ENCODE measurements at places on chromosomes 11 and 22. TPM values are rescaled to one million over a fixed set of nuclear protein-coding genes. Genes with fewer than 3 reads are reported as not detected.

DNA sequence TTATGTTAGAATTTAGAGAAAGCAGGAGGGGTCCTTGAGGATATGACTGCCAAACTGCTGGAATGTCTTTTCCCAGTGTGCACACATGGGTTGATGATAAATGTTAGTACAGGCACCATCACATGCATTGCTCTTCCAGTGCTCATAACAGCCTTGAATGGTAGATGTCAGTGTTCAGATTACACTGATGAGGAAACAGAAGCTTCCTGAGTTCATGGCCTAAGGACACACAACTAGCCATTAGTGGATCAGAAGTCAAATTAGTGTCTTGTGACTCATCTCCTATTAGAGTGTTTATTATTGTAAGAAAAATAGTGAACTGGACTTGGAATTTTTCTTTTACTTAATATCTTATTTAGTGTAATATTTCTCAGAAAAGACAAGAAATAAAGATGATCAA lies 241.5 kb downstream of the DDX10 start:
- no peak overlapping the region for H3K4me3 ChIP-seq
- H3K27ac ChIP-seq, result no peak overlapping the region
- H3K36me3 ChIP-seq, result no peaks in the 10 kb centered on the region
- no peaks in the 10 kb centered on the region for H3K4me1 ChIP-seq
- no peaks in the 10 kb centered on the region for H3K27me3 ChIP-seq
- no peak for ATAC-seq

- no peak overlapping the region for H3K27ac ChIP-seq
- no peak overlapping the region for H3K4me3 ChIP-seq
- no peaks in the 10 kb centered on the region for H3K27me3 ChIP-seq
- H3K4me1 ChIP-seq, result no peaks in the 10 kb centered on the region
- H3K36me3 ChIP-seq, result peaks cover 47% of the 10 kb centered on the region
Observed at GRCh38 chr22:29787371-29787980, 20.3 kb downstream of the UQCR10 start.

DNA sequence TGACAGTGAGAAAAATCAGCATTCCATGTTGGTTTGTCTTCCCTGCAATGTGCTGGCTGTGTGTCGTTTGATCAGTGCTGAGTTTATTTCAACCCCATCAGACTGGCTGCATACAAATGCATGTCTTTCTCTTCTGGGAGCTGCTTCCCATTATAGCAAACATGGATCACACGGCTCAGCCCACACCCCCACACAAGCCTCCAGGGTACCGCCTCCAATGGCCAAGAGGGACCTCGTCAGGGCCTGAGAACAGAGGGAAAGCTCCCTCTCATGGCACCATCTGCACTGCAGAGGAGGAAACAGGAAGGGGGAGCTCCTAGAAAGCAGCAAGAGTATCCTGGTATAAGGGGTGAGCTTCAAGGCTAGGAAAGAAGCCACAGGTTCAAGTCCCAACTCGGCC lies 214.2 kb downstream of the LARGE1 start:
- H3K27ac ChIP-seq, result no peak overlapping the region
- no peaks in the 10 kb centered on the region for H3K27me3 ChIP-seq
- H3K4me3 ChIP-seq, result no peak overlapping the region
- H3K36me3 ChIP-seq, result no peaks in the 10 kb centered on the region

- no peak overlapping the region for H3K27ac ChIP-seq
- peaks cover 2% of the 10 kb centered on the region for H3K27me3 ChIP-seq
- ATAC-seq, result no peak
- no peak overlapping the region for H3K4me3 ChIP-seq
- H3K36me3 ChIP-seq, result no peaks in the 10 kb centered on the region
Observed at GRCh38 chr22:34879001-34879400, 187.0 kb upstream of the ISX start.

- no peak for ATAC-seq
- no peaks in the 10 kb centered on the region for H3K27me3 ChIP-seq
- H3K27ac ChIP-seq, result no peak overlapping the region
- no peaks in the 10 kb centered on the region for H3K4me1 ChIP-seq
Observed at GRCh38 chr11:93611836-93612677, 49.4 kb upstream of the CEP295 start.

GRCh38 chr22:44975427-44976262 lies 34.2 kb downstream of the PHF21B start:
- no peak overlapping the region for H3K27ac ChIP-seq
- peaks cover 18% of the 10 kb centered on the region for H3K27me3 ChIP-seq
- no peaks in the 10 kb centered on the region for H3K4me1 ChIP-seq
- H3K4me3 ChIP-seq, result no peak overlapping the region

Gene SCN4B
- 3.3 TPM for total RNA-seq

Gene APOL5
- total RNA-seq, result not detected

Measured in activated T-helper 17 cell treated with anti-CD3 and anti-CD28 coated beads, Interleukin-2, amount 50 U/mL, for 72 hours (primary cell).